Hepatocyte (in vitro differentiated cells): ENCODE measurements at places on chromosomes 4 and X. TPM values are rescaled to one million over a fixed set of nuclear protein-coding genes. Genes with fewer than 3 reads are reported as not detected.

GRCh38 chrX:40152173-40152711, 54.5 kb upstream of the BCOR start:
- no peak for DNase-seq

- no peak for DNase-seq
These were observed 42.1 kb downstream of the TMPRSS11E start for GRCh38 chr4:68489338-68489737.

DNA sequence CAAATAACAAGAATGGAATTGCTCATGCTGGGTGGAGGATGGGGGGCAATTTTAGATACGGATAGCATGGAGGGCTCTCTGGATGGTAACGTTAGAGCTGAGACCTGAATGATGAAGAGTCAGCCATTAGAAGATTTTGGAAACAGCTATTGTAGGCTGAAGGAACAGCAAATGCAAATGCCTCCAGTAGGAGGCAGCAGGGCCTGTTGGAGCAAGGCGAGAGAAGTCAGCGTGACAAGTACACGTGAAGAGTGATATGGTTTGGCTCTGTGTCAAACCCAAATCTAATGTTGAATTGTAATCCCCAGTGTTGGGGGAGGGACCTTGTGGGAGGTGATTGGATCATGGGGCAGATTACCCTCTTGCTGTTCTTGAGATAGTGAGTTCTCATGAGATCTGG, 59.3 kb upstream of the SOD3 start:
- DNase-seq: no peak

- DNase-seq: no peak
These were observed 124.3 kb upstream of the UGT8 start for GRCh38 chr4:114474188-114474800.

The TMEM150C gene
- total RNA-seq: 4.0 and 4.5 TPM in 2 replicates
